Bone marrow (tissue), 2 donors: ENCODE measurements at places on chromosomes 11 and 22.

GRCh38 chr22:37764622-37765021 lies 43.1 kb upstream of the GCAT start:
- no peak for DNase-seq

DNA sequence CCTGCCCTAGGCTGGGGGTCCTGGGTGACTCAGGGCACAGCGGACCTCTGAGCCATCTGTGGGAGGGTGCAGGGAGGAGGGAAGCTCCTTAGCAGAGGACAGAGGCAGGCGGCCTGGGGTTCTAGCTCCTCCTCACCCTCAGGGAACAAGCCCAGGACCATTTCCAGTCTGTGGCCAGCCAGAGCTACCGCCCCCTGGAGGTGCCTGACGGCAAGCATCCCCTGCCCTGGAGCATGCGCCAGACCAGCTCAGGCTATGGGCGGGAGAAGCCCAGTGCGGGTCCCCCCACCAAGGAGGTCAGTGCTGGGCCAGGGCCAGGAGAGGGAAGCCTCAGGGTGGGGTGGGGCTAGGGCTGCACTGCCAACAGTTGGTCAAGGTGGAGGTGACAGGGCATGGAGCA lies 26.0 kb upstream of the LRRC10B start:
- DNase-seq, result no peak

DNA sequence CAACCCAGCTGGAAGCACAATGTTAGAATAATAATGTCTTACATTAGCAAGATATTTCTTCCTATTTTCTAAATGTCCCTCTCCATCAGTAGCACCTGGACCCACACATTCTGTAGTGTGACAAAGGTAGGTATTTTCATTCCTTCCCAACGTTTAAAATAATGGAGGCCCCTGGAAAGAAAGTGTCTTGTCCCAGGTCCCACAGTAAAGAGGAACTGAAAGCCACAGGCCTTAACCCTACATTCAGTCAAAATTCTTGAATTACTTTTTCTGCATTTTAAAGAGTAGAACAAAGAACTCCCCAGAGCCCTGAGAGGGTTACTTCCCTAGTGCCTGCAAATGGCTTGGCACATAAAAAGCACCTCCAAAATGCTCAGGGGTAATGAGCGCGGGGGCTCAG lies 26.3 kb downstream of the OPCML start:
- no peak for DNase-seq

- no peak for DNase-seq
Measured at GRCh38 chr11:28763151-28763550, 655.0 kb downstream of the METTL15 start.

- DNase-seq, result no peak
Measured at GRCh38 chr22:48037618-48038017, 1275.2 kb downstream of the TBC1D22A start.

DNA sequence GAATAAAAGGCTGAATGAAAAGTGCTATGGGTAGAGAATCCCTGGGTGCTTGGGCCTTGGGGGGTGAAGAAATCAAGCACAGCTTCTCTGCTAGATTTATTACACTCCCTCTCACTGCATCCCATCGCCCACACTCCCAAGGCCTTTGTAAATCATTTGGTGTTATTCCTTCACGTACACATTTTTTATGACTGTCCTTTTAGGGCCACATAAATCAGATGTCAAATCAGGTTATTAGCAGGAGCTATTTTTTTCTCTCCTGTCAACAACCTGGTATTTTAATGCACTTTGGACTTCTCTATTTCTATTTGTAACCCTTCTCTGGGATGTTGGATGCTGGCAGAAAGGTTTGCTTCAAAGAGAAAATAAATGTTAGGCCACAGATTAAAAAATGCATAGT lies 408.8 kb downstream of the INSC start:
- no peak for DNase-seq

- no peak for DNase-seq
Measured at GRCh38 chr11:74695705-74696280, 35.4 kb downstream of the CHRDL2 start.

DNA sequence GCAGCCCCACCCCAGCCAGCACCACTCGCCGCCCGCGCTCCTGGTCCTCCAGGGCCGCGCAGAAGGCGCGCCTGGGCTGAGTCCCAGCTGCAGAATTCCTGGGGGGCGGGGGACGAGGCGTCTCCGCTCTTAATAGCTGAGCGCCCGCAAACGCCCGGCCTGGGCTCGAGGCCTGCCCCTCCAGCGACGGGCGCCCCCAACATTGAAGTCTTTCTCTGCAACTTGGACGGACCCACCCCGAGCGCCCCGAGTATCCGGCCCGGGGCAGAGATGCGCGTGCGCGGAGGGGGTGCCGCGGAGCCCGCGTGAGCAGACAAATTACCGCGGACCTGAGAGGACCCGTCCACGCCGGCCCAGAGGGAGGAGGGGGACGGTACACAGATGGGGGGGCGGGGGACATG lies 6.7 kb upstream of the SYT7 start:
- DNase-seq, result no peak

GRCh38 chr22:45650721-45651120 lies 20.9 kb upstream of the ATXN10 start:
- no peak for DNase-seq

- DNase-seq, result no peak
Measured at GRCh38 chr11:14703731-14704130, 60.1 kb downstream of the PDE3B start.

GRCh38 chr11:132035766-132036165 lies 665.4 kb downstream of the NTM start:
- no peak for DNase-seq

- no peak for DNase-seq
Measured at GRCh38 chr11:78542007-78542406, 32.7 kb downstream of the NARS2 start.

DNA sequence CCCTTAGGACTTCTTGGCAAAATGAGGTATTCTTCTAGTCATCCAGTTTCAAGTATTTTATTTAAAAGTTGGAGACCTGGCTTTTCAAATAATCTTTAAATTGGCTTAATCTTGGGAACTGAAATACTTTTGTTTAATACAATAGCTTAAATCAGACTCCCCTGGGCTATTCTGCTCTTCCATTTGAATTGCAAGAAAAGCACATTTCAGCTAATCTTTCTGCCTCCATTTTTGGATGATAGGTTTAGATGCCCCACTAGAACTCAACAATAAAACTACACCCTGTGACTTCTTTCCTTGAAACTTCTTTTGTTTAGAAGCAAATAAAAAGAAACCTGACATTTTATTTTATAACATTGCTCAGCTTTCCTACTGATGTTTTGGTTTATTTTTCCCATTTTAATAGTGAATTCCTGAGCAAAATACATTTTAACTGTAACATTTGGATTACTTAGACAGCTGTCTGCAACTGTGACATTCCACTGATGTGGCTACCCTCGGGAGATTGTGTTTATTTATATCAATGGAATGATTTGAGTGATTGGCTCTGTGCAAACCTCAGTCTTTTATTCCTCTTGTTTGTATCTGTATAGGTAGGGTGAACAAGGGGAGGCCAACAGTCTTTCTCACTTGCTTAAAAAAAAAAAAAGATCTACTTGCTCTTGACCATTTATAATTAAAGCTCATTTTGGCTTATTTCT lies 1045.8 kb upstream of the CNTN5 start:
- DNase-seq, result no peak

GRCh38 chr11:24514219-24514594 lies 17.4 kb downstream of the LUZP2 start:
- DNase-seq, result no peak
